Kasumi-1 (cell line): ENCODE measurements at places on chromosomes 7 and 10.
A peak's percentile ranks its signal among the peaks of the same experiment; 100 is the strongest.

GRCh38 chr7:96508371-96508770 is 186.5 kb upstream of the SLC25A13 start:
- no peak for DNase-seq

DNA sequence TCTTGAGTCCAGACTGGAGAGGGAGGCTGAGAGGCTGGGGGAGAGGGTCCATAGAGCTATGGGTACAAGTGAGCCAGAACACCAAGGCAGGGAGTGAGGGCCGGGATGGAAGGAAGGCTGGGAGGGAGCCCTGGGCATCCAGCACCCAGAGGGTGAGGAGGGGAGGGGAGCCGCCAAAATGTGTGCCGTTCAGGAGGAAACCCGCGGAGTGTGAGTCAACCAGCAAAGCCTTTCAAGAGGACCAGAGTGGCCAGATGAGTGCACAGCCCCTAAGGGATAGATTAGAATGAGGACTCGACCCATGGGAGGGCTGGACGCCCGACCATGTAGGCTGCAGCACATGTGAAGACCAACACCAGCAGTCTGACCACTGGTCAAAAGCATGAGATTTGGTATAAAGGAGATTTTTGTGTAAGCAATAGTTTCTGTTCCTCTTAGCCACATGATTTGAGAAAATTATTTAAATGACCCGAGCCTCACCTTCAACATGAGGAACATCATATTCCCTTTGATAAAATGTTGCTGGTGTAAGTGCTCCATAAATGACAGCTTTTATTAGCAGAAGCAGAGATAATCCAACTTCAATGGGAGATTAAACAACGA is 179.7 kb upstream of the GRB10 start:
- no peak for DNase-seq

DNA sequence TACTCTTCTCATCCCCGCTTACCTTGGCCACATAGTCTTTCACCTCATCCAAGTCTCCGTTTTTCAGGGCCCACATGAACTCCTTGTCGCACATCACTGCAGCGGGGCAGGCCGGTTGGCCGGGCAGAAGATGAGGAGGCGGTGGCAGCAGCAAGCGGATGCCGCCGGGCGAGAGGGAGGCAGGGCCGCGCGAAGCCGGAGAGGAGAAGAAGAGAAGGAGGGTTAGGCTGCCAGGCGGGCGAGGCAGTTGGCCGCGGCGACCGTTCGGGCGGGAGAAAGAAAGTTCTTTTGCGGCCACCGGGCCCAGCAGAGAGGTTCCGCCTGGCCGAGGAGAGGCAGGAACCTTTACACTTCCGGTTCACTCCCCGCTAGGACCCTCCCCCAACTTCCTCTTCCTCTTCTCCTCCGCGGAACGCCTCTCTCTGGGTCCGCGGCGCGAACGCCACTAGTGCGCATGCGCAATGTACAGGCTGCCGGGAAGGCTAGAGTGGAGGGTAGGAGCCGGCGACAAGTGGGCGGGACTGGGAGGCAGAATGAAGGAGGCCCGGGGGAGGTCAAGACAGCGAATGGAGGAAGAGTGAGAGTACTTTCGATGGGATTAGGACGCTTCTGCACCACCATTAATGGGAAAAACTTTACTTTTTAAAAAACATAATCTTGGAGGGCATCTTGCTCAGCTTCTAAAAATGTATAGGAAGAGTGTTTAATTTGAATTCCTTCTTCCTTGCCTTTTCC is at the start of gene MTPN:
Gene MTPN (minus strand): TSS at position 353 of the 735 bp plus-strand sequence. CDS start 259 bp downstream, at position 94.
- peak; percentile 99 for DNase-seq

- no peak for DNase-seq
Measured at GRCh38 chr10:127279334-127279774, 83.0 kb upstream of the INSYN2A start.

DNA sequence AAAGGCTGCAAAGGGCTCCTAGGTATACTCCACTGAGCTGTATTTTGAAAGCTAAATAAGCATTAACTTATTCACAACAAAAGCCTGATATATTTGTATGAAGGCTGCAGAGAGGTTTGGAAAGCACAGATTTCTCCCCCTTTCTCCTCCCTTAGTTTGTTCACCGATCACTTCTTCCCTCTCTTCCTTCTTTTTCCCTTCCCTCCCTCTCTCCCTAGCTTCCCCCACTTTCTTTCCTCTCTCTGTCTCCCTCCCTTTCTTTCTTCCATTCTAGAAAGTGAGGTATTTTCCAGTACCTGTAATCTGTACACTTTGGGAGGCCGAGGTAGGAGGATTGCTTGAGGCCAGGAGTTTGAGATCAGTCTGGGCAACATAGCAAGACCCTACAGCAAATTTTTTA is 62.1 kb downstream of the HHEX start:
- DNase-seq = no peak

DNA sequence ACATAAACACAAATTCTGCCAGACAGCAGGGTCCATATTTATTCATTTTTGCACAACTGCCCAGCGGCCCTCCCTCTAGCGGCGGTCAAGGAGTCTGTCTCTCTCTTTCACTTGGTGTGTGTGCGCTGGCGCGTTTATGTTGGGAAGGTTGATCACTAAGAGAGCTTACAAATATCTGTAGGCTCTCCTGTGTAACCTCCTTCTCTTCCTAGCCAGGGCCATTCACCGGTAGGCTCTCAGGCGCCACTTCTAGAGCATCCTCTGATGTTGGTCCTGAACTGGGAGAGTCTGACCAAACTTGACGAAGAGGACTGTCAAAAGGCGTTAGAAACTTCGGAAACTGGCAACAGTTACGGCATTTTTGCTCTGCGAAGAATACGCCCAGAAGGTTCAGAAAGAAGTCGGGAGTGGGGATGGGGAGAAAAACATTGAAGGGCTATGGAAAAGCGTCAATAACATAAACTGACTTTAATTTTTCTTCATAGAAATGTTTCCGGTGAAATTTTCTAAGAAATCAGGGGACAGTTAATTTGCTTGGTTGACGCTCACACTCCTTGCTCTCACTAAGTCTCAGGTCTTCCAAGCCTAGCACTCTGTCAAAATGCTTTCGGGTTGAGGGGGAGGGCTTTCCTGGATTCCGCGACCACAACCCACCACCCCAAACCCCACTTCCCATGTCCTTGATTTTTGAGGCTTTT is 731.1 kb downstream of the ZWINT start:
- DNase-seq = no peak

DNA sequence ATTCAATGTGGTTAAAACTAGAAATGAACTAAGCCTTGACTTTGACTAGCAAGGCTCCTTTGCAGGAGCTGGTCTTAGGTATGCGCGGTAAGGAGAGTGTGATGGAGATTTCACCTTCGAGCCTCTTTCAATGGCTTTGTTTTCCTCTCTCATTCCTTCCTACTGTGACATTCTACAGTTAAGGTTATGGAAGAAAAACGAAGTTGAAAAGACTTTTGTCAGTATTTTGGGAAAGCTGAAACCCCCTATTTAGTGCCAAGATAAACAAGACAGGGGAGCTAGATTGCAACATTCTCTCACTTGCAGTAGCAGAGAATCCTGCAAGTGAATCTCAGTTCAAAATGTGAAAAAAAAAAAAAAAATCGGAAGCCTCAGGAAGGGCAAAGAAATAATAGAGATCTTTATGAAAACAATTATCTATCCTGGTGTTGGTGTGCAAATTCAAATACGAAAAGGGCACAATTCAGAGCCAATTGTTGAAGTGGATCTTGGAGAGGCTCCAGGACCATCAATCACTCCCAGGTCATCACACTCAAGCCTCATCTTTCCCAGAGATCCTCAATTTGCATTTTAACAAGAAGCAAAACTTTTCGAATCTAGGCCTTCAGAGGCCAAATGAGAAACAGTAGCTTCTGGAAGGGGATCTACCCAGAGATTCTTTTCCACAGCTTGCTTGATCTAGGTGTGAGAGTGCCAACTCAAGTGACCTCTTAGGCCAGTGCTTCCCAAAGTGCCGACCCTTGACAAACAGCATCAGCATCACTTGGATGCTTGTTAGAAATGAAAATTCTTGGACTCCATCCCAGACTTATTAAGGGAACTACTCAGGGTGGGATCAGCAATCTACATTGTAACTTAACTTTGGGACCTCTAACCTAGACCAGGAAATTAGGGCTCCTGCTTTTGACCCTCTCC is 163.8 kb downstream of the INHBA start:
- no peak for DNase-seq

DNA sequence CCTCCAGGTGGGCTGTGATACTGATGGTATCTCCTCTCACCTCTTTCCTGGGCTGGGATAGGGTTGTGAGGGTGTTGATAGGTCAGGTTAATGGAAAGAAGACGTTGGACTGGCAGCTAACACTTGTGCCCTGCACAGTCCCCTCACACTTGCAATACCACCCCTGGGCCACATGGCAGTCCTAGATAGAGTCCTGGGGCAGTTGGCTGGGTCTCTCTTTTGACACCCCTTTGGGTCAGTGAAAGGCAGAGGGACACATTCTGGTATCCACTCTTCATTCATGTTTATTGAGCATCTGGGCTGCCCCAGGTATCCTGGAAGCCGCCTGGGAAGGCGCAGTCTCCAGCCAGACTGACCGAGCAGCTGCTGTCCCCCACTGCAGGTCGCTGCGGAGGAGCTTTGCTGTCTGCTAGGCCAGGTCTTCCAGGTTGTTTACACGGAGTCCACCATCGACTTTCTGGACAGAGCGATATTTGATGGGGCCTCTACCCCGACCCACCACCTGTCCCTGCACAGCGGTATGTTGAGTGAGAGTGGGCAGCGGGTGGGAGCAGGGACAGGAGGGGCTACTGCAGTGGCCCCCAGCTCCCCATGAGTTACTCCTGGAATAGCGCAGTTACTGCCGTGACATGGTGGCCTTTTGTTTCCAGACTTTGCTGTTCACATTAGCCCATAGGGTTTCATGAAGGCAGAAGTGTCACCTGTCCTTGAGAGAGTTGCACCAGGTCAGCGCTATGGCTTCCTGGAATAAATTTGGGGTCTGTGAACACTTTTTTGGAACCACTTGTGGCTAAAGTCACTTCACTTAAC is 19.1 kb downstream of the NACAD start:
- DNase-seq = no peak

- DNase-seq = no peak
Measured at GRCh38 chr10:114815791-114816190, 5.8 kb upstream of the FHIP2A start.

DNA sequence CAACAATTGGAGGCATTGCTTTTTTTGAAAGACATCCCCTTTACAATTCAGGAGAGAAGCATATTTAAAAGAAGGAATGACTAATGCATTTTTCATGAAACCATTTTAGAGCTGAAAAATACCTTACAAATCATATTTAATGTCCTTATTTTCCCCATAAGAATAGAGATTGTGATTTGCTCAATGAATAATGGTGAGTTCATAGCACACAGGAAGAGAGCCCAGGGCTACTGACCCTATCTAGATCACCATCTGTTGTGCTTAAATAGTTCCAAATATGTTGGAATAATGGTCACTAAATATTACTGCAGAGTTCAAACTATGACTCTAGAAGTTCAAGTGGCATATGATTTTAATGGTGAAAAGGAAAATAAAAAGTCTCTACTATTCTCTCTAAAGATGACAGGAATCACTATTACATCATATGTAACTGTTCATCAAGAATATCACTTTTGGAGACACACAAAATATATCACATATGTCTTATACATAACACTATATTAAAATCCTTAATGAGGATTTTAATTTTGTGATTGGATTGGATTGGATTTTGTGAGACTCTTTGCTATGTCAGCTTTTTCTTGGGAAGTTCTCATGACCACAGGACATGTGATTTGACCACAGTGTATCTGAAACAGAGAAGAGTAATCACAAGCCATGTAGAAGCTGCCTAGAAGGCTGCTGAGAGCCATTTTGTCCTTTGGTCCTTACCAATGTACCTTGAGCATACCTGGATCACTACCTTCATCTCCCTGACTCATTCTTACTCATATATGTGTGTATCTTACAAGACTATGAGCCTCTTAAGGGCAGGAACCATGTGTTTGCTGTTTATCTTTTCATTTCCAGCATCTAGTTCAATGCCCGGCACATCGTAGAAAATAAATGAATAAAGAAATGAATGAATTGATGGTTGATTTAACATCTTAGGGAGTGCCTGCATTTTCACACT is 26.4 kb downstream of the SLC16A9 start:
- DNase-seq = no peak

GRCh38 chr7:2116448-2116810 is 116.3 kb downstream of the MAD1L1 start:
- no peak for DNase-seq

DNA sequence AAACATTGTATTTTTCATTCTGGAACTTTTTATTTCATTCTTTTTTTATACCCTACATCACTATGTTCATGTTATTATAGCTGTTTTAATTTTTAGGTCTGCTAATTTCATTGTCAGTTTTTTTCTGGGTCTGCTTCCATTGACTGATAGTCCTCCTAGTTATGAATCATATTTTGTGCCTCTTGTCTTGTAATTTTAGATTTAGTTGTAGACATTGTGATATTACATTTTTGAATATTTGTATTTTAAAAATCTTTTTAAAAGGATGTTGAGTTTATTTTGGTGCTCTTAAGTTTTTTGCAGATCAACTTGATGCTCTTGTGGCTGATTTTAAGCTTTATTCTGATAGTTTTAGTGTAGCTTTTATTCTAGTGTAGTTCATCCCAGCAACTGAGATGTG is 57.6 kb downstream of the BTRC start:
- no peak for DNase-seq

DNA sequence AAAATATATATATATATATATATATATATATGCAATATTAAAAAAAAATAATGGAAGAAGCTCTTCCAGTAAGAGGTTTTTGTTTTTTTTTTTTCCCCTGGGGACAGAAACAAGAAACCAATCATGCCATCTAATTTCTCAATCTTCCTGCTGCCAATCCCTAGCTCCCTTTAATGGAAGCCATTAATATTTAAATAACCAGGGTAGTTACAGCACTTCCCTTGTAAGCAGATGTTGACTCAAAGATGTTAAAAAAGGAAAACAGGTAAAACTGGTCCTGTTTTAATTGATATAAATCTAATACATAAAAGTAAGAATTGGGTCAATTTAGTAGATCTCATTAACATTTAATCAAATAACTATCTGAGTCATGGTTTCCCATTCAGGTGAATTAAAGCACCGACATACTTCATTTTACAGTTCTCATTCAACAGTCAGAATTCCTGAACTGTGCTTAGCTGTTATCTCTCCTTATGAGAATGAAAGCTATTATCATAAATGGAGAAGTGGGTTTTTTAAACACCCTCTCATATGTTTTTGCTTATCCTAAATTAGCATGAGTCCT is 22.6 kb downstream of the CPVL start:
- no peak for DNase-seq

DNA sequence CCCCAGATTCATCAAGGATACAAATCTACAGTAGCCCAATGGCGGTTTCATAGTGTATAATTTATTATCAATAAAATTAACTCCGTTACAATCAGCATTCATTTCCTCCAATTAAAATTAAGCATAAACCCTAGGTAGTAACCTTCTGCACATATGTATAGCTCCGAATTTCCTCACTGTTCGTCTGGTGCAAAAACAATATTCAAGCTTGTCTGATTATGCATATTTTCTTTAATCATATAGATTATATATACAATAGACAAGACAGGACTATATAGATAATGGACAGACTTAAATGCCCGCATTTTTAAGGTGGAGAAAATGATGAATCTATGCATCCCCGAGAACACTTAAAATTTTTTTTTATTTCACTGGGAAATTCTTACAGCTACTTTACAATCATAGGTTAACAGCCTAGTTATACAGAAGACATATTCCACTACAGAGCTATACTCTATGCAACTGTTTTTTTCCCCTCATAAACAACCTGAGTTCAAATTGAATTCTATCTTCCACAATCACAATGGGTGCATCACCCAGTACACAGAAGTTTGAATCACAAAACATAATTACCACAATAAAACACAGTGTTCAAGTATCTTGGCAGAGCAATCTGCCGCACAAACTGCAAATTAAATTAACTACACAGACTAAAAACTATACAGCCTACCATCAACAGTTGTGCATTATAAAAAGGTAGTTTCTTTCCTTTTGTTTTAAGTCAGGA is 2.6 kb downstream of the HOXA9 start:
- no peak for DNase-seq
